ENCODE measurements at places on chromosomes 6 and 20. TPM values are rescaled to one million over a fixed set of nuclear protein-coding genes. Genes with fewer than 3 reads are reported as not detected.

ARG1 gene
- total RNA-seq = 1.8 TPM

SLC16A10 gene
- total RNA-seq = 7.6 TPM

NR2E1 gene
- not detected for total RNA-seq

KHDC1 gene
- total RNA-seq = 1.1 TPM

CASS4 gene
- total RNA-seq = 2.1 TPM

SLPI gene
- total RNA-seq = 74.0 TPM

FUCA2 gene
- 41.4 TPM for total RNA-seq

Data from posterior vena cava (tissue), 2 donors.